ENCODE measurements at places on chromosomes 11 and 22.

DNA sequence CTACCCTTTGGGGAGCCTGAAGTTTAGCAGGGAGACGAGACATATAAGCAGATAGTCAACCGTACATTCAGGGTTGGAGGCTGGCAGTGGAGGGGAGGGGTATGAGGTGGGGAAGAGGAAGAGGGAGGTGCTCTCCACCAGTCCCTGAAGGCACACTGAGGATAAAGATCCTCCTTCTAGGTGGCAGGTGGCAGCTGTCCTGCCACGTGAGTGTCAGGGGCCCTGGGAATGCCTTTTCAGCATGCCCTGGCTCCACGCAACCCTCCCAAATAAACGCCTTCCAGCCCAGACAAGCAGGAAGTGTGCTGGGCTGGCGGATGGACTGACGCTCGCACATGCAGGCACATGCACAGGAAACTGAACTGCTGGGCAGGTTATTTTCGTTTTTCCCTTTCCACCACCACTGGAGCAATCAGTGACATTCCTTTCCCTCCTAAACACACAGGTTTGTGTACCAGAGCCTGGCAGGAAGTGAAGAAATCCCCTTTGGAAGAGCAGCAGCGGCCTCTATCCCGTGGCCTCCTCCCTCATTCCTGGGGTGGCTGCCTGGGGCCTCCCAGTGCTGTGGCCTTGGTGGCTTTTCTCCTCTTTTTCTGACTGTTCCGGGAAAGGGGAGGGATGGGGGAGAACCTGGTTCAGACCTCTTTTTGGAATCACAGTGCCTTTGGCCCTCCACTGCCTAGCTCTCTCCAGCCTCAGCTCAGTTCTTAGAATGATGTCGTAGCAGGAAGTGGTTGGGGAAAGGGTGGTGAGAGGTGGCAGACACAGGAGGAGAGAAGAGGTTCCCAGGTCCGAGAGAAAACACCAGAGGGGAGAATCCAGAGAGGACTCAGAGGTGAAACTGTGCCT, 157.0 kb upstream of the TIMP3 start:
- DNase-seq, result peak; percentile 62

DNA sequence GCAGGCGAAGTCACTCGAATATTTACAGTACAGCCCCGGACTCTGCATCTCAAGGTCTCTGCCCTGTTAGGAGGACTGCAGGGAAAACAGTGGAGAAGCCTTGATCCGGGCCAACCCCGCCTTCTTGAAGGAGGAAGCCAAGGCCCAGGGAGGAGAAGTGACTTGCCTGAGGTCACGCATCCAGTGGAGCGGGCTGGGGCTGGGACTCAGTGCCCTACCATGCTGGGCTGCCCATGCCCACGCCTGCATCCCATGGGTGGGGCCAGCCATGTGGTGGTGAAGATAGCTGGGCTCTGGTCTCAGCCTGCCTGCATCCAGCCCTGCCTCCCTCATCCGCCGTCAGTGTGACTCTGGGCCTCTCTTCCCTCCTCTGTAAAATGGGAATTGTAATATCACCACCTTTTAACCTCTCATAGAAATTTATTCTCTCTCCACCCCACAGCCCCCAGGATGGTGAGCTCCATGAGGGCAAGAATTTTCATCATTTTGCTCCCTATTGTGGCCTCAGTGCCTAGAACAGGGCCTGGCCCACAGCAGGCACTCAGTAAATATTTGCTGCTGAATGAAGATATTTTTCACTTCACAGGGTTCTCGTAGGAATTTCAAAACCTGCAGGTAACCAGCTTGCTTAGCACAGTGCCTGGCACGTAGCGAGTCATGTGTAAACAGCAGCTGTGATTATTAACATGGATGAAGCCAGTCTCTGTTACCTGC, 57.3 kb downstream of the OTOG start:
- no peak for DNase-seq

- no peak for DNase-seq
Observed at GRCh38 chr11:118939953-118940598, 14.3 kb upstream of the BCL9L start.

- DNase-seq, result no peak
Observed at GRCh38 chr11:47857892-47858543, 9.9 kb upstream of the NUP160 start.

DNA sequence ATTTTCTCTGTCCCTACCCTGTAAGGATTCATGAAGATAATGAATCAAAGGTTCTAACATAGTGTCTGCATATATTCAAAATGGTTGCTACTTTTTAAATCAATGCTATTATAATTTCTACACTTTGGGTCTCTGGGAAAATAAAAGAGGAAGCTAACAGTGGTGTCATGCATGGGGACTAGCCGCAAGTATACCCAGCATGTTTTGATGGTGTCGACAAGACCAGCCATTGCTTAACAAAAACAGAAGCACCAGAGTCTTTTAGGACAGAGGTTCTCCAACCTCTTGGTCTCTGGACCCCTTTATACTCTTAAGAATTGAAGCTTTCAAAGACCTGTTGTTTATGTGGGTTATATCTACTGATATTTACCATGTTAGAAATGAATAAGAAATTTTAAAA, 37.8 kb downstream of the RNF141 start:
- no peak for DNase-seq

DNA sequence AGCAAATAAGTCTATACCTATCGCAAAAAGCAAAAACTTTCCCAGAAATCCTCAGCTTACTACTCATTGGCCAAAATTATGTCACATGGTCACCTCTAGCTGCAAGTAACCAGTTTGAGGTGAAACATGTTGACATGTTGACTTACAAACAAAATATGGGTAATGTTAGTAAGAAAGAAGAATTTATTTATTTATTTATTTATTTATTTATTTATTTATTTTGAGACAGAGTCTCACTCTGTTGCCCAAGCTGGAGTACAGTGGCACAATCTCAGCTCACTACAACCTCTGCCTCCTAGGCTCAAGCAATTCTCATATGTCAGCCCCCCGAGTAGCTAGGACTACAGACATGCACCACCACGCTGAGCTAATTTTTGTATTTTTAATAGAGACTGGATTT, 5.4 kb upstream of the SLC35C1 start:
- no peak for DNase-seq

- no peak for DNase-seq
Observed at GRCh38 chr11:75597636-75598035, 35.6 kb downstream of the SERPINH1 start.

DNA sequence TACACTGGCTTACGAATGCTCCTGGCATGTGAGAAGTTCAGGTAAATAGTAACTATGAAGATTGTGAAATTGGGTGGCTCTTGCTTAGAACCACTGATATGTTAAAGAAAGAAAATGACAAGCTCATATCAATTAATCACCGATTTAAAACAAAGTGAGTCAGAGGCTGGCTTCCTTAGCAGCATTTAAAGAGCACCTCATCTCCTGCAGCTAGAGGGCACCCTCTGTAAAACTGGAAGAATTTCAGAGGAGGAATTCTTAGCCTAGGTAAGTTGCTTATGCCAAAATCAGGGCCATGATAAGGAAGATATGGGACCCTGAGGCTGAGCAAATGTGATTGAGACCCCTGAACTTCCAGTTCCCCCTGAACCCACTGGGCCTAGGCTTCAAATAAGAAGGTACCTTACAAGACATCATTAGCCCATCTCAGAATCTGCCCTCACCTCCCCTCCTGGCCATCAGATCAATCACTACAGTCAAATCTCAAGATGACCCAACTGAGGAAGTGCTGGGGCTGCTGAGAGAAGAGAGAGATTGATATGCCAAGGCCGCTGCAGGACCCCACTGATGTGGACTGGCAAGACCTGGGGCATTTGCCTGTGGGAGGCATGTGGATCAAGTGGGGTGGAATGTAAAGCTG, 8.6 kb upstream of the CD3E start:
- no peak for DNase-seq

DNA sequence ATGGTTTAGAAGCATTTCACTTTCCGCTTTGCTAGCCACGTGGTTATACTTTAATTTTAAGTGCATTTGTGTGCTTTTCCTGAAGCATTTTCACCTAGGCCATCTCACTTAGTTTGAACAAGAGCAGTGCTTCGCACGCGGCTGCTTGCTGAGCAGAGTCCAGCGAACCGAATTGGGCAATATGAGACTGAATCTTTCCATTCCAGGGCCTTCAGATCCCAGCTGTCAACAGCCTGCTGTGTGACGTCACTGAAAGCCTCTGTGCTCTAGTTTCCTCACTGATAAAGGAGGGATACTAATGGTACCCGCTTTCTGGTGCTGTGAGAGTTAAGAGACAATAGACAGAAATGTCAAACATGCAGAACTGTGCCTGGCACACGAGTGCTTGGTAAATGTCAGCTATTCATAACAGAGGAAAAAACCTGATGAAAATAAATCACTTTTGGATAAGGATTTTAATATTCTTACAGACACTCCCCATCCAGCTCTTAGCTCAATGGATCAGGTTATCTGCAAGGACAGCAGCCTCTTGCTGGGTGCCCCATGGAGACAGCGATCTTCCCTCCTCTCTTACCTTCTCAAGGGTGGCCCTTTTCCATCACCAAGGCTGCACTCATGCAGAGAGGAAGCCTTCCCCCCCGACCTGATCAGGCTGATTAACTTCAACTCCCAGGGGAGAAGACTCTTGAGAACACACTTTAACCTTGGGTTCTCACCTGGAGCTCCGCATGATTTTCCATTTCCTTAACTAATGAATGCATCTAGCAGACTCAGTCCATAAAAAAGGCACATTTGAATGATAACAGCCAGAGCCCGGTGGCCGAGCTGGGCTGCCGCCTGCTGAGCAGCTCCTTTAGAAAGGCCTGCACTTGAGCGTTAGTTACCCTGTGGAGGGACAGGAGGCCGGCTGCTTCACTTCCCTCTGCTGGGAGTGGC, 3.5 kb upstream of the GLB1L3 start:
- DNase-seq, result no peak

GRCh38 chr11:123594188-123594901, 60.1 kb downstream of the SCN3B start:
- no peak for DNase-seq

DNA sequence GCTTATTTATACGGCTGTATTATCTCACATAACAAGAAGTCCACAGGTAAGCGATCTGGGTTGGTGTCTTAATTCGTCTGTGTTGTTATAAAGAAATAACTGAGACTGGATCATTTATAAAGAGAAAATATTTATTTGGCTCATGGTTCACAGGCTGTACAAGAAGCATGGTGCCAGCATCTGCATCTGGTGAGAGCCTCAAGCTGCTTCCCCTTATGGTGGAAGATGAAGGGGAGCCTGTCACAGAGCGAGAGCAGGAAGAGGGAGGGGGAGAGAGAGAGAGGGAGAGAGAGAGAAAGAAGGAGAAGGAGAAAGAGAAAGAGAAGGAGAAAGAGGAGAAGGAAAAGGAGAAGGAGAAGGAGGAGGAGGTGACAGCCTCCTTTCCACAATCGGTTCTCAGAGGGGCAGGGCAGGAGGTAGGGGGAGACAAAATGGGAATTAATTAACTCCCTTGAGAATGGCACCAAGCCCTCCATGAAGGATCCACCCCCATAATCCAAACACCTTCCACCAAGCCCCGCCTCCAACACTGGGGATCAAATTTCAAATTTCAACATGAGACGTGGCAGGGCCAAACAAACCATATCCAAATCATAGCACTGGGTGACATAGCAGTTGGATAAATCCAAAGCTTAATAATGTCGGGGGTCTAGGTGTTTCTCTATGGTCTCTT, 15.0 kb upstream of the TRIM44 start:
- no peak for DNase-seq
